ENCODE measurements at places on chromosomes 1 and 21.

- DNase-seq: no peak
Measured at GRCh38 chr21:29164323-29164942, 34.0 kb downstream of the MAP3K7CL start.

DNA sequence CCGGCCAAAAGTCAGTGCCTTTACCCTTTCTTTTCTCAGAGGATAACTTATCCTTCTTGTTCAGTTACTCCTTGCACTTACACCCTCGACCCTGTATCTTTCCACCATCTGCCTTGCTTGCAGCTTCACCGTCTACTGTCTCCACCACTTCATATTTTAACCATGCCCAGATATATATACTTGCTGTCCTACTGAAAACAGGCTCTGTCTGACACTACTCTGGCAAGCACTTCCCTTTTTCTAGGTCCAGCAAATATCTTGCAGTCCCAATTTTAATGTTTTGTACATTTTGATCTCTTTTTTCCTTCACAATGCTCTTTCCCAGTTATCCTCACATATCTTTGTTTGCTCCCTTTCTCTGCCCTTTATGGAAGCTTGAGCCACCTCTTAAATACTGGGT is 308.6 kb downstream of the TPR start:
- DNase-seq: no peak

GRCh38 chr1:154581766-154582165 is 14.2 kb downstream of the CHRNB2 start:
- DNase-seq: no peak

DNA sequence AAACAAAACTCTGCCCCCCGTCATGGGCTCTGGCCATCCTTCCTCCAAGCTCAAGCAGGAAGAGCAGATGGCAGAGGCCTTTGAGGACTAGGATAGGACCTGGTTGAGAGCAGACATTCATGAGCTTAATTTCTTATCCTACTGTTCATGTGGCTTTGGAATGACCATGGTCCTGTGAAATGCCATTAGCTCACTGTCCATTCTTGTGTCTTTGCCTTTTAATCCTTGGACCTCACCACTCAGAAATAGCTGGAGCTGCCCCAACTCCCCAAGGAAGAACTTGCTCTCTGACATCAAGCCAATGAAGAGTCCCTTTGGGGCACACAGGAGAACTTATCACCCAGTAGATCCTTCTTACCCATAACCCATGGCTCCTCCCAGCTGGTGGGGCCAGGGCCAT is 11.6 kb upstream of the FAM20B start:
- DNase-seq: no peak

GRCh38 chr1:197924516-197925123 is 7.4 kb downstream of the LHX9 start:
- no peak for DNase-seq

DNA sequence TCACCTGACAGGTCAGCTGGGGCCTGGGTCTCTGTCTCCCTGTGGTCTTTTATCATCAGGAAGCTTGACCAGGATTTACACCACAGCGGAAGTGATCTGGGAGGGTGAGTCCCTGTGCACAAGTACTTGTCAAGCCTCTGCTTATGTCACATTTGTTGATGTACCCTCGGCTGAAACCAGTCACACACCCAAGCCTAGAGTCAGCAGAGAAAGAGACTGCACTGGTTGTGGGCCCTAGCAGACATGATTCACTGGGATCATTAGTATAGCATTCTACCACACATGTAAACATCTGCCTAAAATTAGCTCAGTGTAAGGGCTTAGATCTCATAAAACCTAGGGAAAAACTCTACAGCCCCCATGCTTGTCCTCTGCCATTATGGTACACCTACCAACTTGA is 79.3 kb upstream of the LAMC2 start:
- no peak for DNase-seq

- DNase-seq: no peak
Measured at GRCh38 chr1:188466539-188466938, 1637.8 kb downstream of the PLA2G4A start.

- no peak for DNase-seq
Measured at GRCh38 chr1:182643699-182644098, 39.5 kb upstream of the RGS16 start.

DNA sequence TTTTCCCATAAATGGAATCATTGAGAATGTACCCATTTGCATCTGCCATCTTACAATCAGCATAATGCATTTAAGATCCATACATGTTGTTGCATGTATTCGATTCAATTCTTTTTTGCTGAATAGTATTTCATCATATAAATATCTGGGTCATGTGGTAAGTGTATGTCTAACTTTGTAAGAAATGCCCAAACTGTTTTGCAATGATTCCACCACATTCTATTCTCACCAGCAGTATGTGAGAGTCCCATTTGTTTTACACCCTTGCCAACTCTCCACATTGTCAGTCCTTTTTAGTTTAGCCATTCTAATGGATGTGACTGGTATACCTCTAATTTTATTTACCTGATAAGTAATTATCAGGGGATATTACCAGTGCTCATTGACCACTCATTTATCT is 115.8 kb upstream of the PBX1 start:
- no peak for DNase-seq

DNA sequence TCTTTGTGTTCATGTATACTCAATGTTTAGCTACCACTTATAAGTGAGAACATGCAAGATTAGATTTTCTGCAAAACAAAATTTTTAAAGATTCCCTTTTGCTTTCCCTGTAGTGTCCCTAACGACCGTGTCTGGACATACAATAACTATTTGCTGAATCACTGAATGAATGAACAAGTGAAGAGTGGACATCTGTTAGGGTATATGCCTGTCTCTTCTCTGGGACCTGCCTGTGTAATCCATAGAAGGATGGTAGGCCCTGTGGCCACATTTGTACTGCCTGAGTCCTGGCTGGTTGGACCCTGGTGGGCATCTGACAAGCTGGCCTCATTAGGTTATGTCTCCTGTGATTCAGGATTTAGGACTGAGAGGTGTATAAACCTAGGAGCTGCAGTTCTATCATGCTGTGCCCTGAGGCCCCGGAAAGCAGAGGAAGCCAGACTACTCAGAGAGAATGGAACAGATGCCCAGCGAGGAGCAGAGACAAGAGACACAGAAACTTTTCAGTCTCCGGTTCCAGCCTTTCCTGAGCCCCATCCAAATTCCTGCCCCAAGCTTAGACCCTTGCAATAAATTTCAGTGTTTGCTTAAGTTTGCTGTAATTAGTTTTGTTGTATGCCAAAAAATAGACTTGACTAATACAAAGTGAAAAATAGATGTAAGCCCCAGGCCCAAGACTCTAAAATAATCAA is 7.5 kb upstream of the NCF2 start:
- DNase-seq: no peak

DNA sequence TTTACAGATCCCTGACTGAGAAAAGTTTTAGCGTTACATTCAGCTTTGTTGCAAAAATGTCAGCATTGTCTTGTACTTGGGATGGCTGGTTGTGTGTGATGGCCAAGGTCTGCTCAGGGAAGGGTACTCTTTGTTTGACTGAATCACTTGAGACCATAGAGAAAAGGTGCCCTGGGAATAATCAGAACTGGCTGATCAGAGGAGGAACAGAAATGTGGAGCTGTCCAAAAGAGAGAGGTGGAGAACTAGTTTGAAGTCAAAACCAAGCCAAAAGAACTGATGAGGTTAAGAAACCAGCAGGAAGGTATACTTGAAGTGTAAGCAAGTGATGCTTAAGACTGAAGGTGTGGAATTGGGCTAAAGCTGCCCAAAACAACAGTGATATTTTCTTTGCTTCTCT is 107.6 kb upstream of the LYPLAL1 start:
- no peak for DNase-seq

DNA sequence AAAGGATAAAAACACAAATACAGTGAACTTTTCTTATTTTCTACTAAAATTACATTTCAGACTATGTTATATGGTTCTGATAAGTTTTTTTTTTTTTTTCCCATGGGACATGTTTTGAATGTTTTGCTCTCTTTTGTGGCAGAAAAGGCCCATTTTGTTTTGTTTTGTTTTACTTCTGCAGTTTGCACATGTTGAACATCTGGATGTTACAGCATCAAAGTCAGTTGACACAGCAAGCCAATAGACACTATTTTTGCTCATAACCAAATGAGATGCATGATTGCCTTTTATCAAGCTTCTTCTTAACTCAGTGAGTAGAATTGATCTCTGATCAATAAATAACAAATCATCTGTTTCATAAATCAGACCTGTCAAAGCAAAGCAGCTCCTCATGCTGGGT is 904.2 kb downstream of the ADGRL2 start:
- no peak for DNase-seq

DNA sequence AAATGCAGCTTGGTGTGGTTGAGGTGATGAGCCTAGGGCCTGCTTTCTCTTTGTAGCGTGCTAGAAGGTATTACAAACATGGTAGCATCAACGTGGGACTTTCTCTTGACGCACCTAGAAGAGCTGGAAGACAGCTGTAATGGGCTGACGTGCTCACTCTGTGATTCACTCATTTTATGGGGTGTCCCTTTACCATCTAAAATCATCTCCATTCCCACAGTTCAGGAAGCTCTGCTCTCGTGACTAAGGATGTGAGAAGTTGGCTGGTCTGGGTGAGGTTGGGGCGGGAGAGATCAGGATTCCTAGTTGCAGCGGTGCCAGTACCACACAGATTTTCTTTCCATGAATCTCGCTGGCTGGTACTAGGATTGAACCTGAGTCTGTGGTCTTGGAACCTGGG is 4.2 kb downstream of the HTR6 start:
- DNase-seq: no peak

GRCh38 chr1:204624631-204625216 is 60.8 kb downstream of the LRRN2 start:
- no peak for DNase-seq

- DNase-seq: no peak
Measured at GRCh38 chr1:89912073-89912472, 82.8 kb upstream of the ZNF326 start.

- no peak for DNase-seq
Measured at GRCh38 chr1:163673759-163674151, 352.0 kb downstream of the NUF2 start.

- DNase-seq: no peak
Measured at GRCh38 chr1:115145226-115145625, 55.9 kb upstream of the TSPAN2 start.
